ENCODE measurements at places on chromosomes 3 and 15.

GRCh38 chr3:29447946-29448627, 167.2 kb downstream of the RBMS3 start:
- no peak for DNase-seq

DNA sequence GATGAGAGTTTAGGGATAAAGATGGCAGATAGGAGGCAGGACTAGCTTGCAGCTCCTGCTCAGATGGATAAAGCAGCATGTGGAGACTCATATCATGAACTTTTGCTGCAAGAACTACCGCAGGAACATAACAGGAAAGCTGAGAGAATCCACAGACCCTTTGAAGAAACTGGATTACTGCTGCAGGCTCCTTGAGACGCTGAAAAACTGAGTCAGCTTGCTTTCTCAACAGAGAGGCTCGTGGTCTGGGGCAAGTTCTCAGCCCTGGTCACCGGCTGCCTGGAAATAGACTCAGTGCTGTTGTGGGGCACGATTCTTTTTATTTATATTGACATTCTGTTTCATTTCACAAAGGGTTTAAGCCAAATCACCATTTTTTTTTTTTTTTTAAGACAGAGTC, 28.8 kb upstream of the TRIM59 start:
- DNase-seq, result no peak

- DNase-seq, result no peak
These were observed 8.2 kb downstream of the ZPLD1 start for GRCh38 chr3:102443021-102443420.

GRCh38 chr3:57281715-57282114, 10.8 kb downstream of the ASB14 start:
- DNase-seq, result peak; percentile 25

GRCh38 chr15:67511606-67512005, 9.3 kb upstream of the C15orf61 start:
- DNase-seq, result no peak

Measured in ACHN (cell line).